ENCODE measurements at places on chromosomes 2 and 18. TPM values are rescaled to one million over a fixed set of nuclear protein-coding genes. Genes with fewer than 3 reads are reported as not detected.

The ASTL gene
- not detected for total RNA-seq

The RIF1 gene
- total RNA-seq, result 48.7 TPM

The SP110 gene
- total RNA-seq, result 15.4 TPM

The RGPD4 gene
- not detected for total RNA-seq

The CRYGD gene
- not detected for total RNA-seq

The MAPK4 gene
- total RNA-seq, result 7.5 TPM

The TMEM200C gene
- total RNA-seq, result 3.0 TPM

The CABLES1 gene
- 11.4 TPM for total RNA-seq

The FSIP2 gene
- 3.3 TPM for total RNA-seq

The CCL20 gene
- 3.2 TPM for total RNA-seq

The DSC1 gene
- total RNA-seq, result 1.6 TPM

The MLPH gene
- 14.8 TPM for total RNA-seq

The IL36G gene
- total RNA-seq, result not detected

The RPRM gene
- 7.3 TPM for total RNA-seq

The GPAT2 gene
- 0.39 TPM for total RNA-seq

The SLC9A4 gene
- 3.1 TPM for total RNA-seq

The TANC1 gene
- total RNA-seq, result 56.9 TPM

The DSG1 gene
- total RNA-seq, result 40.8 TPM

The ST8SIA3 gene
- 4.2 TPM for total RNA-seq

The CRYGC gene
- not detected for total RNA-seq

The RAB31 gene
- 19.7 TPM for total RNA-seq

The SLC14A1 gene
- 2.4 TPM for total RNA-seq

The OR6B2 gene
- total RNA-seq, result not detected

The HS1BP3 gene
- total RNA-seq, result 24.3 TPM

The REL gene
- total RNA-seq, result 11.3 TPM

The FOSL2 gene
- 100 TPM for total RNA-seq

The LYPD6 gene
- 16.4 TPM for total RNA-seq

The RSAD2 gene
- 3.4 TPM for total RNA-seq

The KATNAL2 gene
- total RNA-seq, result 1.9 TPM

The CD8B2 gene
- total RNA-seq, result 0.31 TPM

The KLHL30 gene
- 0.07 TPM for total RNA-seq

The TRIM43 gene
- total RNA-seq, result not detected

The PROKR1 gene
- total RNA-seq, result 0.10 TPM

The DNAH7 gene
- total RNA-seq, result 1.4 TPM

The WNT6 gene
- 24.7 TPM for total RNA-seq

The ARMC9 gene
- total RNA-seq, result 22.0 TPM

The ODC1 gene
- 135 TPM for total RNA-seq

The BMP10 gene
- total RNA-seq, result not detected

The TUBA4B gene
- total RNA-seq, result not detected

The TCF23 gene
- not detected for total RNA-seq

The SIX3 gene
- total RNA-seq, result 0.68 TPM

The ANKRD30BL gene
- not detected for total RNA-seq

The TMEM247 gene
- total RNA-seq, result not detected

The IL18R1 gene
- total RNA-seq, result 5.8 TPM

The RAB12 gene
- total RNA-seq, result 25.2 TPM

The CYS1 gene
- 0.79 TPM for total RNA-seq

The GAREM2 gene
- total RNA-seq, result 16.9 TPM
